ENCODE measurements at places on chromosomes 11 and 22.
A peak's percentile ranks its signal among the peaks of the same experiment; 100 is the strongest.

GRCh38 chr11:65633390-65634108, 4.4 kb upstream of the SIPA1 start:
- no peak for DNase-seq

- DNase-seq = no peak
These were observed 377.6 kb downstream of the CADM1 start for GRCh38 chr11:115126515-115127208.

DNA sequence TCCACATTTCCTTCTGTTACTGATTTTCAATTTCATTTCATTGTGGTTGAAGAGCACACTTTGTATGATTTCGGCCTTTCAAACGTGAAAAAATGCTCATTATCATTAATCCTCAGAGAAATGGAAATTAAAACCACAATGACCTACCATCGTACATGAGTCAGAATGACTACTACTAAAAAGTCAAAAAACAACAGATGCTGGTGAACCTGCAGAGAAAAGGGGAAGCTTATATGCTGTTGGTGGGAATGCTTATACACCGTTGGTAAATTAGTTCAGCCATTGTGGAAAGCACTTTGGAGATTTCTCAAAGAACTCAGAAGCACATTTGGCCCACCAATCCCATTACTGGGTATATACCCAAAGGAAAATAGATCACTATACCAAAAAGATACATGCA, 57.6 kb downstream of the DLG2 start:
- DNase-seq = no peak

- DNase-seq = no peak
These were observed 133.7 kb upstream of the FIBIN start for GRCh38 chr11:26860091-26860780.

GRCh38 chr11:106410902-106411301, 333.4 kb downstream of the AASDHPPT start:
- DNase-seq = no peak

GRCh38 chr11:8011981-8012444, 24.9 kb downstream of the EIF3F start:
- DNase-seq = no peak

- no peak for DNase-seq
These were observed 65.2 kb downstream of the PDE2A start for GRCh38 chr11:72609045-72609444.

DNA sequence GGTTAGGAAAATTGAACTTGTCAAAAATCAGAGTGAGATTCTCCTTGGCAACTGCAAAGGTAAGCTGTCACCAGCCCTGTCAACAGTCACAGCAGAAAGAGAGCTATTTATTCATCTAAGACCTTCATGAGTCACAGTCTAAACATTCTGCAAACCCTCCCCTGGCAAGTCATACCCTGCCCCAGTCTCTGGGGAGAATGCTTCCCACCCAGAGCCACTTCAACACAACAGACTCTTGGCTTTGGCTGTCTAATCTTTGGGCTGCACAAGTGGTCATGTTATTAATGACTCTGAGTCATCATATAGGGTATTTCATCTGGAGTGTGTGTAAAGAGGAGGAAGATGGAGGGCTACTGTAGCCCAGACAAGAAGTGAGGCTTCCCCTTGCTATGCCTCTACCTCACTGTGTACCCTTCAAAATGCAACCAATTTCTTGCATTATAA, 153.4 kb downstream of the CCDC34 start:
- DNase-seq = no peak

GRCh38 chr11:73464347-73464746, 88.1 kb downstream of the RELT start:
- DNase-seq = no peak

DNA sequence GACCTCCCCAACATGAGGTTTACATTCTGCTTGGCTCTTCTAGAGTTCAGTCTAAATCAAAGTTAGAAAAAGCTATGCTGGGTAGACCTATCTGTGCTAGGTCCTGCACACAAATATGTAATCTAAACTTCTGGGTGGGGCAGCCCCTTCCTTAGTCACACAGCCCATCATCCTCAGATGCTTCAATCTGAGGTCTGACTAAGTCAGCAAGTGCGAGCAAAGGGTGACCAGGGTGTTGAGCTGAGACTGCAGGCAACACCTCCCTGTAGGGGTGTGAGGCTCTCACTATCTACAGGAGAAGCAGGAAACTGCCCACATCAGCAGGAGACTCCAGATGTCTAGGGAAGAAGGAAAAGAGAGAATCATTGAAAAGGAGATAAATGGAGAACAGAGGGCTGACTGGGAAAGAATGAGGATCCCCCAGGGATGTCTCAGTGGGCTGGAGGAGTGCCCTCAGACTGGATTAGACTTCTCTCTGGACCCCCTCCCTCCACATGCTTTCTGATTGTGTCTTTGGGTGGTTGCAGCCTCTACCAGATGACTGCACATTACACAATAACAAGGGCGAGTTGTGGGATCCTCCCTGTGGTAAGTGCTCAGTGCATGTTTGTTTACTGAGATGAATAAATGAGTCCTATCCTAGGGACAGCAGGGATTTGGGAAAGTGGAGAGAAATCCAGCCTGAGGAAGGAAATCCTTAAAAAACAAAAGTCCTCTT, 266.2 kb upstream of the PLET1 start:
- no peak for DNase-seq

- DNase-seq = no peak
These were observed 5.6 kb downstream of the TUB start for GRCh38 chr11:8086571-8086970.

GRCh38 chr11:119318240-119319135, 1.6 kb upstream of the MCAM start:
- DNase-seq = no peak

- no peak for DNase-seq
These were observed 425.9 kb downstream of the TMEM135 start for GRCh38 chr11:87463486-87464102.

- no peak for DNase-seq
These were observed 4.9 kb downstream of the RRP8 start for GRCh38 chr11:6598555-6598954.

GRCh38 chr11:86990031-86990430, 34.8 kb upstream of the FZD4 start:
- no peak for DNase-seq

DNA sequence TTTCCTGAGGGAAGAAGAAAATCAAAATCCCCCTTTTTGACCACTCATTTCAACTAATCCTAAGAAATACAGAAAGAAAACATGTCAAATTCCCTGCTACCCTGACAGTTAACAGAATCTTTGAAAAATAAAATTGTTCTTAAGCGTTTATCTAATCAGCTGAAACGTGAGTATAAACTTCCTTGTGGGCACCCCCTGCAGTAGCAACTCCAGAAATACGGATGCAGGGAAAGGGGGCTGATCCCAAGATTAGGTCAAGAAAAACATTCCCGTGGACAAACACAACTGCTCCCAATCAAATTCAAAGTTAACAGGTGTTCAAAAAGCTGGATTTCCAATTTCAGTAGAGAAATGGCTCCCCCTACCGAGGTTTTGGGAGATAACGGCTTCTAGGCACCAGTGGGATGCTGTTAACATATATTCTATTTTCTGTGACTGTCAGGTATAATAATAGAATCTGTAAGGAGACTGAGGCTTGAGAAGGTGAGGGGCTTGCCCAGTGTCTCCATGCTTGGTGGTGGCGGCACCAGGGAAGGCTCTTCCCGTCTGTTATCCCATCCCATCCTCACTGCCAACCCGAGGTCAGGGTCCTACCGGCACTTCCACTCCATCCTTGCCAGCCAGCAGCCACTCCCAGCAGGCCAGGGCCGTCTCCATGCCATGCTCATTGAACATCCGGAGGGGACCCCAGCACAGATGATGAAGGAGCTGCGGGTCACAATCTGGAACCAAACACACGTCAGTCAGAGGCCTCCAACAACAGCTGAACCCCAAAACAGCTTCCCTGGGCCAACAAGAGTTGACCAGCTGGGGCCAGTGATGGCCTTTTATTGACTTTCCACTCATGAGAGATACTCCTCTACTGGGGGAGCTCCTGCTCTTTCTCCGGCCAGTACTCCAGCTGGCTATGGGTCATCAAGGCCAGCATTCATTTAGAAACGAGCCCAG, 32.0 kb upstream of the SERPIND1 start:
- DNase-seq = peak; percentile 16

- DNase-seq = no peak
These were observed 380.5 kb downstream of the SHANK2 start for GRCh38 chr11:70871881-70872280.

- DNase-seq = no peak
These were observed 31.1 kb downstream of the MRGPRX4 start for GRCh38 chr11:18203723-18204122.

- no peak for DNase-seq
These were observed 27.1 kb downstream of the RNF169 start for GRCh38 chr11:74775762-74776161.

GRCh38 chr22:43302531-43303041, 40.6 kb downstream of the SCUBE1 start:
- no peak for DNase-seq

GRCh38 chr11:2540223-2540991, 95.6 kb downstream of the KCNQ1 start:
- no peak for DNase-seq

DNA sequence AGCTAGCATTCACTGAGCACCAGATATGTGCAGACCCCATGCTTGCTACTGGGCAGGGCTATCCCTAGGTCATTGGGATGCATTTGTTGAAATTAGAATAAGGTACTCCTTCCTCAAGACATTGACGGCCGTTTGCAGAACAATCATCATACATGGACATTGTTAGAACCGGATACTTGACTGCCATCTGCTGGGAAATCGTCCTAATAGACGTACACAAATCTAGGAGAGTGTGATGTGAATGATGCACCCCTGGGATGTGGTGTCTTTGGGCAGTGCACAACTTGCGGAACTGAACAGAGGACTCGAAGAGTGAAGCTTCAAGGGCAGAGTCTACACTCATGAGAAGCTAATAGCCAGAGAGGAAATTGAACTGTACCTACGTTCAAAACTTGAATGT, 35.9 kb downstream of the MYO18B start:
- no peak for DNase-seq

- no peak for DNase-seq
These were observed 478.3 kb upstream of the ISX start for GRCh38 chr22:34587357-34588356.

GRCh38 chr22:39214006-39214382, 30.8 kb downstream of the PDGFB start:
- DNase-seq = no peak

DNA sequence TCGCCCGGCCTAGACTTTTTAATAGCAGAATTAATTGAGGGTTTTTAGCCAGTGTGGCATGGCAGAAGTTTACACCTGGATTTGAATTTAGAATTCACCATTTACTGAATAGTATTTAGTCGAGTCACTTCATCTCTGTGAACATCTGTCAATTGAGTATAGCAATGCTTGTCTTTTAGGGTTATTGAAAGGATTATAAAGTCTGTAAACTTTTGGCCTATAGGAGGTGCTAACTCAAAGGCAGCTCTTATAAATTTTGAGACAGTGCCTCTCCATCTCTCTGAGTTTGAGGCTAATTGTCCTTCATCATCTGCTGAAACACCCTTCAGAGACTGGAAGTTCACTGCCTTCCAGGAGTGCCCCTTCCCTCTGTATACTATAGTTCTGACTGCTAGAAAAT, 205.0 kb downstream of the NELL1 start:
- no peak for DNase-seq

DNA sequence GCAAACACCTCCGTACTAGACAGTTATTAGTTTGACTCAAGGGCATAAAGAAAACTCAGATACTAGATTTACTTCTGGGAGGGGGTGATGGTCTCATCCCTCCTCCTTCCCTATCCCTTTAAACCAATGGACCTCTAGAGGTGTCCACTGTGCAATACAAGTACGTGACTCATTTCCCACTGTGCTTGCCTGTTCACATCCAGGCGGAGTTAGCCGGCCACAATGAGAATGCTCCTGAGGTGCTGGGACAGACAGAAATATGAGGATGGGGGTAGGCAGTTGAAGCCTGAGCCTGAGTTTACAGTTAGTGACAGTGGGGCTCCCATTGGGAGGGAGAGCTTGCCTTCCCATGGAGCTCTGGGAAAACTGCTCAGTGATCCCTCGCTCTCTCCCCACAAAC, 8.4 kb upstream of the PMM1 start:
- no peak for DNase-seq

DNA sequence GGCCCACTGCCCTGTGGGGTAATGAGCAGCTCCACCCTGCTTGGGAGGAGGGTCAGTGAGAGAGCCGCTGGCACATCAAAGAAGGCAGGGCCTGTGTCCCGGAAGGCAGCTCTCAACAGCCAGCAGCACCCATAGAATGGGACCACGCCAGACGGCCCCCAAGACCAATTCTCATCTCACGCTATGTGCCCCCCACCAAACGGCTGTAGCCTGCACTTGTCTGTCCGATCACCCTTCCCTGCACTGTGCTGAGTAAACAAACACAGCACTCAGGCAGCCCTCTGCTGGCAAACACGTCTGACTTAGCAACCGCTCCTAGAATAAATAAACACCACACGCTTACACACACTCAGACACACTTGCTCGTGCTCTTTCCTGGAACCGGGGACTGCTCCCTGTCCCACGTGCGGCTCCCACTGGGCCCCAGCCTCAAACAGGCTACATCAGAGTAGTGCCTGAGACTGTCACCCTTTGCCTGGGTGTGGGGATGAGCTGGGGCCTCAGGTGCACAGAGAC, 53.2 kb upstream of the CDON start:
- DNase-seq = no peak

GRCh38 chr22:27046086-27046485, 388.7 kb downstream of the MIAT start:
- no peak for DNase-seq

DNA sequence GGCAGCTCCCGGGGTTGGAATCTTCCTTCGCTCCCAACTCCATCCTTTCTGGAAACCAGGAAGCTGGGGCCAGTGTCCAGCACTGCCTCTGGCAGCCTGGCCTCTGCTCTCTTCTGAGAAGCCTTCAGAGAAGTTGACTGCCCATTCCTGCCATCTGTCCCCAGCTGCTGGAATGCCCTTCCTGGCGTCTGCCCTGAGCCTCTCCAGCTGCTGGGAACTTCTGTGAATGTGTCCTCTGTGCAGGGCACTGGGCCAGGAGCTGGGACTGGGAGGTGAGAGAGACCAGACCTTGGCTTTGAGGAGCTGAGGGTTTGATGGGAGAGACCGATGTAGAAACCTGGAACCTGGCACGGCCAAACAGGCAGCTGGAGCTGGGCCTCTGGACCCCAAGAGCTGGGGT, 5.9 kb upstream of the SOX10 start:
- no peak for DNase-seq

- DNase-seq = no peak
These were observed 8.6 kb downstream of the OMP start for GRCh38 chr11:77111277-77111676.

GRCh38 chr11:67261640-67261945, 4.7 kb upstream of the GRK2 start:
- no peak for DNase-seq

- DNase-seq = no peak
These were observed 23.4 kb downstream of the TPBGL start for GRCh38 chr11:75263944-75264349.

GRCh38 chr11:103928040-103928801, 108.2 kb upstream of the DDI1 start:
- DNase-seq = no peak

DNA sequence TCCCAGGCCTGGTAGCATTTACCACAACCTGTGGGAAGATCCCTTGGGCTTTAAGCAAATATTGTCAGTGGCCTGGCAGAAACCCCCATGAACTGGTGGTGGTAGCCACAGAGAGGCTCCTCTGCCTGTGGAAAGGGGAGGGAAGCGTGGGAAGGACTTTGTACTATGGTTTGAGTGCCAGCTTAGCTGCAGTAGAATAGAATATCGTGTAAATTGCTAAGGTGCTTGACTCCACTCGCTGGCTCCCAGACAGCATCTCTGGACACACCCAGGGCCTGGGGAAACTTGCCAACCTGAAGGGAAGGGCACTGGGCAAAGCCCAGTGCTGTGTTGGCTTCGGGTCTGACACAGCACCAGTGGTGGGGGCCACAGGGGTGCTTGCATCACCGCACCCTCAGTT, 52.6 kb downstream of the XRRA1 start:
- no peak for DNase-seq
